Foreskin keratinocyte (primary cell): ENCODE measurements at places on chromosomes 7 and 10. TPM values are rescaled to one million over a fixed set of nuclear protein-coding genes. Genes with fewer than 3 reads are reported as not detected.

Gene DDX56
- 96.1 and 97.2 TPM in 2 replicates for total RNA-seq

Gene TMEM139
- 6.7 and 7.6 TPM in 2 replicates for total RNA-seq

Gene VWC2
- total RNA-seq = not detected in 2 replicates

Gene TRIM73
- total RNA-seq = 0.37 and 0.39 TPM in 2 replicates

Gene GPR15LG
- total RNA-seq = 0.32 TPM in 1 of 2 replicates, not detected in the other

Gene CPA4
- 35.4 and 65.2 TPM in 2 replicates for total RNA-seq

Gene ANKRD1
- total RNA-seq = not detected in 2 replicates

Gene SFTPA1
- total RNA-seq = not detected in 2 replicates

Gene TYW1B
- total RNA-seq = 1.1 and 1.4 TPM in 2 replicates

Gene HOXA9
- total RNA-seq = 47.3 and 59.7 TPM in 2 replicates

Gene MARVELD1
- total RNA-seq = 52.9 and 58.6 TPM in 2 replicates

Gene NFE2L3
- 22.1 and 28.6 TPM in 2 replicates for total RNA-seq

Gene CYP3A5
- total RNA-seq = 1.1 and 1.9 TPM in 2 replicates

Gene TAS2R39
- total RNA-seq = not detected in 2 replicates

Gene TPK1
- total RNA-seq = 1.1 and 1.3 TPM in 2 replicates
